ENCODE measurements at places on chromosomes 13 and 19. TPM values are rescaled to one million over a fixed set of nuclear protein-coding genes. Genes with fewer than 3 reads are reported as not detected.

OPA3 gene
- 14.5 TPM for total RNA-seq

SHISA2 gene
- 2.6 TPM for total RNA-seq

- no peaks in the 10 kb centered on the region for H3K27me3 ChIP-seq
- no peaks in the 10 kb centered on the region for H3K36me3 ChIP-seq
- peak; percentile 44 for DNase-seq
- H3K4me1 ChIP-seq: no peaks in the 10 kb centered on the region
- H3K27ac ChIP-seq: peak overlapping the region; percentile 89
These were observed 4.6 kb downstream of the PPP1R14A start for GRCh38 chr19:38251564-38252051.

DNA sequence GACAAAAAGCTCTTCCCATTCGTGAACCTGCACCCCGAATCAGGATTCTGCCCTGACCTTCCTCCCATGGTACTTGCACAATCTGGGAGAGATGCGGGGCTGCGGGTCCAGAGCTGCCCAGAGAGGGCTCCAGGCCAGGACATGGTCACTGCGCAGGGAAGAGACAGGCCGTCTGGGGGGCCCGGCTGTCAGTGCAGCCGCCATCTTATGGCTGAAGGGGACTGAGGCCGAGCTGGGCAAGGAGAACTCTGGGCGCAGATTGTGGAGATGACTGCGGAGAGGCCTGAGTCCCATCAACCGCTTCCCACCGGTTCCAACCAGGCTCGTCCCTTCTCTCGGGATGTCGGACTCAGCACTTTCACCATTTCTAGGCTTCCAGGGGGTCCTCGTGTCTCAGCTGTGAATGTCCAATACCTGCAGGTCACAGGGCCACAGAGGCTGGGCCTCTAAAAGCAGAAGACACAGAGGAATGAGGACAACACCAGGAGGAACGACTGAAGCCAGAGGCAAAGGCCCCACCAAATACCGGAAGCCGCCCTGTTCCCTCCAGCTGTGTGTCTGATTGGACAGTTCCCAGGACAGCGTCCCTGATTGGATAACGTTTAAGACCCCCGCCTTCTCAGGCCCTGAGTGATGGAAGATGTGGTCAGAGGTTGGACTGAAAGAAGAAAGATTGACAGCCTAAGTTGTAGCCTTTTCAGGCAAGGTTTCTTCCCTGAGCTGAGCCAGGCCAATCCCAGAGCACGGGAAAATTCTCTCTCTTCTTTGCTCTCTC is 117.1 kb upstream of the ZNF91 start:
- no peaks in the 10 kb centered on the region for H3K36me3 ChIP-seq
- H3K27me3 ChIP-seq: no peaks in the 10 kb centered on the region
- no peak for DNase-seq

DNA sequence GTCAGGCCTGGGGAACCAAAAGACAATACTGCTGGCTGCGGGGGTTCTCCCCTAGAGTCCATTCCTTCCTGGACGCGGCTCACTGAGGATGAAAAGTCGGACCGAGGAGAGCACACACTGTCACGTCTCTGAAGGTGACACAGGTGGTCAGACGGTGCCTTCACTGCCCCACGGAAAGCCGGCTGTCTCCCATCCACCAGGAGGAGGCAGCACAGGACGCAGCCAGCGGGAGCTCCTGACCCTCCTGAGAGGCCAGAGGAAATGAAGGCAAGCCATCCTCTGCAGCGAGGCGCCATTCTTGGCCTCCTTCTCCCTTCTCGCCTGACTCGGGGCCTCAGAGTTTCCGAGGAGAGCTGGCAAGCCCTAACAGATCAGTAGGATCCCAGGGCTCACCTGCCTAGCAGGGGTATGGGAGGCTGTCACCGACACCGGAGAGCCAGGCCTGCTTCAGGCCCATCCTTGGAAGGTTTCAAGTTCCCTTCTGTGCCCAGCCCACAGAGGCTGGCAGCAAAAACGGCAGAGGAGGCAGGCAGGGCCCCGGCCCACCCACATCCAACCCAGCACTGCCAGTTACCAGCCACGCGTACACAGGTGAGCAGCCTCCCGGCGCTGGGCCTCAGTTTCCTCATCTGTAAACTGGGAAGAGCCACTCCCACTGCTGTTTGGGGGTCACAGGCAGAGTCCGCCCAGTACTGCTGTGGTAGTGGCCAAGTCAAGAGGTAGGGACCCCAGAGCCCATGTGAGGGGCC is 4.5 kb downstream of the REXO1 start:
- no peaks in the 10 kb centered on the region for H3K36me3 ChIP-seq
- H3K27me3 ChIP-seq: no peaks in the 10 kb centered on the region
- DNase-seq: no peak
- peaks cover 32% of the 10 kb centered on the region for H3K4me1 ChIP-seq
- no peak overlapping the region for H3K27ac ChIP-seq
- no peak overlapping the region for H3K4me3 ChIP-seq

DNA sequence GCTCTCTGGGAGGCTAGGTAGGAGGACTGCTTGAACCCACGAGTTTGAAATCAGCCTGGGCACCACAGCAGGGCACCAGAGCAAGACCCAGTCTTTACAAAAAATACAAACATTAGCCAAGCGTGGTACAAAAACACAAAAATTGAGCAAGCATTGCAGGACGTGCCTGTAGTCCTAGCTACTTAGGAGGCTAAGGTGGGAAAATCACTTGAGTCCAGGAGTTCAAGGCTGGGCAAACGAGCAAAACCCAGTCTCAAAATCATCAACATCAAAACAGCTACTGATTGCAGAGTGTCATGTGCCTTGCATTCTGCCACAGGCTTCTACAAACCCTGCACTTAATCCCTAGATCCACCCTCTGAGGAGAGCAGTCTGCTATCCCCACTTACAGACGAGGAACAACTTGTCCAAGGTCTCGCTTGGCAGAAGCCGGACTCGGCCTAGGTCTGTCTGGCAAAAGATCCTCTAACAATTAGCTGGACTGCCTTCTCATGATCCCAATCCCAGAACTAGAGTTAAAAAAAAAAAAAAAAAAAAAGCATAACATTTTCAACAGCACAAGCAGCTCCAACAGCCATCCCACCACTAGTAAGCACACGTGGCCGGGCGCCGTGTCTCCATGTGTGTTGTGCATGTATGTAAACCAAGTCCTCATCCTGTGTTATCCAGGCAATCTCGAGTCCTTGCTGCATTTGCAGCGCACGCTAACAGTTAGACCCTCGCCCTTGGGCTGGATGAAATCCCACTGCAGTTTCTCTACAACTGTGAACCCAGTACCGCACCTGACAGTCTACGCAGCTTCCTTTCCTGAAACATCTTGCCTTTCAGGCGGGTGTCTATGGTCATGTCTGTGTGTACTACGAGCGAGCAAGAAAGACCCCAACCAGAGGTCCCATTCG is 2.0 kb downstream of the PPP6R1 start:
- DNase-seq: no peak
- H3K4me3 ChIP-seq: peak overlapping the region; percentile 89
- no peaks in the 10 kb centered on the region for H3K27me3 ChIP-seq
- H3K4me1 ChIP-seq: peaks cover 7% of the 10 kb centered on the region

- no peak overlapping the region for H3K27ac ChIP-seq
- peaks cover 8% of the 10 kb centered on the region for H3K4me1 ChIP-seq
- DNase-seq: no peak
These were observed 1.4 kb upstream of the PTPRS start for GRCh38 chr19:5341981-5342380.

GRCh38 chr13:80586356-80586755 is 245.4 kb upstream of the SPRY2 start:
- no peaks in the 10 kb centered on the region for H3K36me3 ChIP-seq
- H3K27ac ChIP-seq: no peak overlapping the region
- DNase-seq: no peak
